ENCODE measurements at places on chromosomes 6 and 20.

GRCh38 chr6:393391-394221 lies 2.1 kb downstream of the IRF4 start:
- no peak for DNase-seq

DNA sequence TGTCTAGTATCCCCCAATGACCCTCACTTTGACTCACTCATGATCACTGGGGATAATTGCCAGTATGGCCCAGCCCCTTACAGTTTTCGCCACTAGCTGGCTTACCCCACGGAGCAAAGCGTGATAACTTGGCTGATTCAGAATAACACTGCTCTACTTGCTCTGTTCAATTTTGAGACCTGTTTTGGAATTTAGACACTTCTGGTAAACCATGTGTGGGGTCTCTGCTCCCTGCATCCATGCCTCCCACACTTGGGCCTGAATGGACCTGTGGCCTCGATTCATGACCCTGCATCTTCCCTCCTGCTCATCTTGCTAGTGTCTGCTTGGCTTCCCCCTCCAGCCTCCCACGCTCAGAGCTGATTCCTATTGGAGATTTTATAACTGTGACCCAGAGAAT lies 48.9 kb downstream of the FOXA2 start:
- no peak for DNase-seq

DNA sequence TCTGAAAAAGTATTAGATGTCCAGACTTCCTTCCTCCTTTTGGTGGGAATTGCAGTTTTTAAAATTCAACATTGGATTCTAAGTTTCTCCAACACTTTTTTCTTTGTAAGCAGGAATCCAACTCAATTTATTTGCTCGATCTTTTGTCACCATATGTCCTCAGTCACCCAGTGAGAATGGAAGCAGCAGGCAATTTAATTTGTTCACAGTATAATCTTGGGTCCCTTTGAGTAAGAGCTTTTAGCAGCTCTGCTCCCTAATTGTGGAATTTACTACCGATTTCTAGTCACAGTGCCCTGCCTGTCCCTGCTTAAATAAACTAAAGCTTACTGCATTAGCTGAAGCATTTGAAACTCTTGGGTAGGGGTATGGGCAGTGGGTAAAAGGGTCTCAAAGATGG lies 98.6 kb downstream of the BTBD3 start:
- no peak for DNase-seq

DNA sequence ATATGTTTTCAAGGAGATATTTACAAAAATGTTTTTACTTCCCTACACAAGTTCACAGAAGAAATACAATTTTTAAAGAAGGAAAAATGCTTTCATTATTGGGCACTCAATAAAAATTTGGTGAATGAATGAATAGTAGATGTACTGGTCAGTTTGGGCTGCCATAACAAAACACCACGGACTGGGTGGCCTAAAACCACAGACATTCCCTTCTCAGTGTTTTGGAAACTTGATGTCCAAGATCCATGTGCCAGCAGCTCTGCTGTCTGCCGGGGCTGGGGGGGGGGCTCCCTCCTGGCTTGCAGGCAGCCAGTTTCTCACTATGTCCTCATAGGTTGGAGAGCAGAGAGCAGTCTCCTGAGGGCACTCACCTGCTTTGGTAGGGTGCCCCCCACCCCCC lies 62.0 kb downstream of the FAM120B start:
- no peak for DNase-seq

GRCh38 chr20:38534756-38535155 lies 46.2 kb upstream of the ADIG start:
- DNase-seq: no peak

DNA sequence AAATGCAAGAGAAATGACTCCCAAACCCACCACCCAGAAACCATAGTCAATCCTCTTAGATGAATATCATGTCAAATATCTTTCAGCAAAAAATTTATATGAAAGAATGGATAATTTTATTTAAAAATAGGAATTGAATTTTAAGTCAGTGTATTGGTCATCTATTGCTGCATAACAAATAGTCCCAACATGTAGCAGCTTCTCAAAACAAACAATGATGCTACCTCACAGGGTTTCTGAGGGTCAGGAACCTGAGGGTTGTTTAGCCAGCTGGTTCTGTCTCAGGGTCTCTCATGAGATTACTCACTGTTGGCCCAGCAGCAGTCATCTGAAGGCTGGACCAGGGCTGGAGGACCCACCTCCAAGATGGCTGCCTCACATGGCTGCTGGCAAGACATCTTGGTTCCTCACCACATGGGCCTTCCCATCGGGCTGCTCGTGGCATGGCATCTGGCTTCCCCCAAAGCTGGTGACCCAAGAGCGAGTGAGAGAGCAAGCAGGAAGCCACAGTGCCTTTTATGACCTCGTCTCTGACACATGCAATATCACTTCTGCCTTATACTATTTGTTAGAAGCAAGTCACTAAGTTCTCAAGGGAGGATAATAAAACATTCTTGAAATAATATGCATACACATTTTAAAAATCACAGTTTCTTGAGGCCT lies 36.3 kb downstream of the BANF2 start:
- DNase-seq: no peak

GRCh38 chr6:12189661-12190060 lies 100.5 kb upstream of the EDN1 start:
- DNase-seq: no peak

DNA sequence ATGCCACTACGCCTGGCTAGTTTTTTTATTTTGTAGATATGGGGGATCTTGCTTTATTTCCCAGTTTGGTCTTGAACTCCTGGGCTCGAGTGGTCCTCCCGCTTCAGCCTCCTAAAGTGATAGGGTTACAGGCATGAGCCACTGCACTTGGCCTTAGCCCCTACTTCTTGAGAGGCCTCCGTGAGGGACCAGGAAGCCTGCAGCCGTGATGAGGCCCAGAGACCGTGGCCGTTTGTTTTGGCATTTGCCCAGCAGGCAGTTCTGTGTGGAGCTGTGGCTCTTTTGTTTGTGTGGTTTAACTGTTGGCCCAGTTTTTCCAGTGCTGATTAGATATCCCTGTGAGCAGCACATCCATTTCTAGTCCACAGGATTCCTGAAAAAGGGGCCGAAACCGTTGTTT lies 39.8 kb downstream of the SRSF3 start:
- DNase-seq: no peak

DNA sequence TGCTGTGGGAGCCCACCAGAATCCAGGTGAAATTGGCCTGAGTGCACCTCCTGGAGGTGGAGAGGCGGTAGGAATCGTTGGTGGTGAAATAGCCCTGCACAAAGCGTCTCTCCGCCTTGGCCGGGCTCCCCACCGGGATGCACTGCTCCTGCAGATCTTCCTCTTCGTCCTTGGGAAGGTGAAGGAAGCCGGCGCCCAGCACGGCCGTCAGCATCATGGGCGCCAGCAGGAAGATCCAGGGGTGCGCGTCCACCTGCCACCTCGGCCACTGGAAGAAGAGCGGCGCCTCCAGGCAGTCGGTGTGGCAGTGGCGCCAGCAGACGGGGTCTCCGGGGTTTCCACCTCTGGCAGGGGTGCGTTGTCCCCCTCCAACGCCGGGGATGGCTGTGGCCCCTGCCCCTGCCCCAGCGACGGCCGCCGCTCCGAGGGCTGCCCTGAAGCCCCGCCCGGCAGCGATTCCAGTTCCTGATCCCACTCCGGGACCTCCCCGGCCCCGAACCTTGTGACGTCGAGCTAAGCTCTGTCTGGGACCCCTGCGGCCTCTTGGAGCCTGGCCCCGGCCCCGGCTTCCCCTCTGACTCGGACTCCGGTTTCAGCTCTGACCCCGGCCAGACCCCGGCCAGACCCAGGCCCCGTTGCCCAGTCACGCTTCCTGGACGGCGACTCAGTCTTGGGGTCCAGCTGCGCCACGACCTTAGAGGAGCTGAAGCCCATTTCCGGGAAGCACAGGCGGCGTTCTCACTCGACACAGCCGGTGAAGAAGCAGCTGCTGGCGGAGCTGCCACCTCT lies 91.9 kb downstream of the CD164 start:
- DNase-seq: no peak

DNA sequence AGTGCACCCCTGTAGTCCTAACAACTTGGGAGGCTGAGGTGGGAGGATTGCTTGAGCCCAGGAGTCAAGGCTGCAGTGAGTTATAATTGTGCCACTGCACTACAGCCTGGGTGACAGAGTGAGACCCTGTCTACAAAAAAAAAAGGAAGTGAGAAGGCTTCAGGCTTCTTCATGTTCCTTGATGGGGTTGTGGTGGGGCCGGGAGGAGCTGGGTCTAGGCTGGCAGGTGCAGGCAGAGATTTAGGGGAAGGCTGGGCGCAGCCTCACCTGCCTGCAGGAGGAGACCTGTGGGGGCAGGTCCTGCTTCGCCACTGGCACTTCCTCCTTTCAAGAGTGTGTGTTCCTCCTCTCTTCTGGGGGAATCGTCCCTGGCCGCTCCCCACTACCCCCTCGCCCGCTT lies 63.9 kb downstream of the CHMP4B start:
- no peak for DNase-seq

DNA sequence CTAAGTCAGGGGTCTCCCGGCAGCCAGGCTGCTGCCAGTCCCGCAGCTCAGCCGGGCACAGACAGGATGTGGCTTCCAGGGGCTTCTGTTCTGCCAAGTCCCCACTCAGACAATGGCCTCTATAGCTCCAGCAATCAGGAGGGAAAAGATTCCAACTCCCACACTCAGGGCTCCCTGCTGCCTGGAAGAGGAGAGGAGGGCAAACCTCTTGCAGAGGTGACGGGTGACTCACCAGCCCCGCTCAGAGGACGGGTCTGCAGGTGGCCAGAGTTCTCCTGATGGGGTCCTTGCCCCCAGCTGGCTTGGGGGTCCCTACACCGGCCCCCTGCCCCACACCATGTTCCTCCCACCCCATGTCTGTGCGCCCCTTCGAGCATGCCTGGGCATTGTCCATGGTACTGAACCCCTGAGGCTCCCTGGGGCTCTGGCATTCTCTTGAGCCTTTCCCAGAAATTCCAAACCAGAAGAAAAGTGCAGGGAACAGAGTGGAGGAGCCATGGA lies 32.6 kb downstream of the NTSR1 start:
- DNase-seq: no peak

DNA sequence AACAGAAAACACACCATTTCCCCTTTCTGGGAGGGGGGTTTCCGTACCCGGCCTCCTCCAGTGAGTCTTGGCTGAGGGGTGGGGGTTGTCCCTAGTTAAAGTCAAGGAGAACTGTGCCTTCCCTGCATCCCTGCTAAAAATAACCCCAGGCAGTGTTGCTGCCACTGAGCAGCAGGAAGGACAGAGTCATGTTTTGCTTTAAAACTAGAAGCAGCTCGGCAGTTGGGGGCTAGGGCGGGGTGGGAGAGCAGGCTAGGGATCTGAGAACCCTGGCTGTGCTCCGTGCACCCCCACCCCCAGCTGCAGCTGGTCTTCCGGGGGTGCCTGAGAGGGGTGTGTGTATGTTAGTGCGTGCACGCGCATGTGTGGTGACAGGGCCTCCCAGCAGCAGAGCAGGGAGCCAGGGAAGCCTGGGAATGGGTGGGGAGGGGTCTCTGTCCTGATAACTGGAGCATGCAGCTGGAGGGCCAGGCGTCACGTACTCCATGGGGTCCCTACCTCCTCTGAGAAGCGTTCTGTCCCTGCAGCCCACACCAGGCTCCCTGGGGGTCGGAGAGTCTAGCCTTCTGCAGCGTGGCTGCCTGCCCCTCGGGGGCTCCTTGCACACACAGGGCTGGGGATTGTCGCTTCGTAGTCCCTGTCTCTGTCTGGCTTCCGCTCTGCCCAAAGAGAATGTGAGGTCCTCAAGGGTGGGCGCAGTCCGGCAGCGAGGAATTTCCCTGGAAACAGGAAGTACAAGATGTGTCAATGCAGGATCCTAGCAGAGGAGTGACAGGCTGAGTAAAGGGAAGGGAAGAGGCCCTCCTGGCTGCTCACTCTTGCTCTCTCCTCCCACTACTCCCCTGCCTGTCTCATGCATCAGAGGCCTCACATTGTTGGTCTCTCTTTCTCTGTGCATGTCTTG lies 16.8 kb upstream of the ARMC12 start:
- DNase-seq: no peak

- no peak for DNase-seq
These were observed 593.0 kb downstream of the GRIK2 start for GRCh38 chr6:101986476-101986875.

- DNase-seq: no peak
These were observed at the start of gene PCSK2 for GRCh38 chr20:17226410-17227218. Gene PCSK2, plus strand, starts transcription at chr20:17227040. Its CDS starts 266 bp downstream, at chr20:17227306.

GRCh38 chr6:169141671-169142537 lies 111.7 kb downstream of the THBS2 start:
- DNase-seq: no peak

- no peak for DNase-seq
These were observed 5.7 kb downstream of the BMP5 start for GRCh38 chr6:55869674-55870073.

DNA sequence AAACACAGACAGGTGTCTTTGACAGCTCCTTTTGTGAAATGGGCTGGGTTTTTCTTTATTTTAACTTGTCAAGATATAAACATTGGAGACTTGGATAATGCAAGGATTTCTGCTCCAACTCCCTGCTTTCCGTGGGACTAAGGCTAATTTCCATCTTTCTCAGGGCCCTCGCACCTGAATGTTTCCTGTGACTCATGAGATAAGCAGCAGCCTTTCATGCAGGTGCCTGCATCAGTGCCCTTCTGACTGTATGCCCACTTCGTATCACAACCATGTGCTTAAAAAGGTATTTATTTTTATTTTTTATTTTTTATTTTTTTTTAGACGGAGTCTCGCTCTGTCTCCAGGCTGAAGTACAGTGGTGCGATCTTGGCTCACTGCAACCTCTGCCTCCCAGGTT lies 736.1 kb downstream of the DOK5 start:
- DNase-seq: no peak

DNA sequence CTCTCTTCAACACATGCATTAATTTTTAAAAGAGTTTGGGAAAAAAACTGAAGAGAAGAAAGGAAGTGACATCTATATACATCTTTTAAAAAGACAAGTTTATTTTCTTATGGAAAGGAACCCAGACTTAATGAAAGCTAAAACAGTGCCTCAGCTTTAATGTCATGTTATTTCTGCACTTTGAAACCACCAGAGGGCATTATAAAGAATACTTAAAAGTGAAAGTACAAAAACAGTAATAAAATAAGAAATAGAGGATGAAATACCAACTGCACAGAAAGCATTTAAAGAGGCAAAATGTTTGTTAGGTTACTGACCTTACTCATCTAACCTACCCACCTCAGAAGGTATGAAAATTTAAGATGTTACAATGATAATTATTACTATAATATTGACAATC lies 98.8 kb downstream of the HUS1B start:
- no peak for DNase-seq

- no peak for DNase-seq
These were observed 252.1 kb downstream of the DOK5 start for GRCh38 chr20:54727490-54727889.

- DNase-seq: no peak
These were observed 526.5 kb downstream of the NKAIN2 start for GRCh38 chr6:124330197-124330596.

GRCh38 chr6:67643281-67643680 lies 991.8 kb upstream of the ADGRB3 start:
- no peak for DNase-seq

DNA sequence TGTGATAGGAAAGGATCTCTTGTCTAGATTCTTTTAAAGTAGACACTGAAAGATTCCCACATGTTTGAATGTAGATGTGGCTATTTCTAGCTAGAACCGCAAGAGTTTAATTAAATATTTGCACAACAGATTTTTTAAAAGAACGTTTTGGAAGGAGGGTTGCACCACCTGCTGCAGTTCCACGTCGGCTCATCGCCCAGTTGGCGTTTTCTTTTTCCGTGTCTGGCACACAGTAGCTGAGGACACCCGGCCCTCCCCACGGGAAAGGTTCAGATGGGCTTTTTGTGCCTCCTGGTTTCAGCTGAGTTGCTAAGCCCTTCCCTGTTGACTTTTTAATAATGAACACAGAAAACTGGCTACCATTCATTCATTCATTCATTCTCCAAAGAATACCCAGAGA lies 41.8 kb upstream of the DOK5 start:
- DNase-seq: no peak
